ENCODE measurements at places on chromosomes 13 and 19.

GRCh38 chr13:66840621-66841020 lies 389.5 kb downstream of the PCDH9 start:
- no peak for DNase-seq

GRCh38 chr19:49684251-49684982 lies 5.0 kb upstream of the ADM5 start:
- DNase-seq, result no peak

- DNase-seq, result no peak
These were observed 38.6 kb downstream of the ELL start for GRCh38 chr19:18483119-18483890.

GRCh38 chr13:37345869-37346268 lies 240.4 kb upstream of the CSNK1A1L start:
- DNase-seq, result no peak

DNA sequence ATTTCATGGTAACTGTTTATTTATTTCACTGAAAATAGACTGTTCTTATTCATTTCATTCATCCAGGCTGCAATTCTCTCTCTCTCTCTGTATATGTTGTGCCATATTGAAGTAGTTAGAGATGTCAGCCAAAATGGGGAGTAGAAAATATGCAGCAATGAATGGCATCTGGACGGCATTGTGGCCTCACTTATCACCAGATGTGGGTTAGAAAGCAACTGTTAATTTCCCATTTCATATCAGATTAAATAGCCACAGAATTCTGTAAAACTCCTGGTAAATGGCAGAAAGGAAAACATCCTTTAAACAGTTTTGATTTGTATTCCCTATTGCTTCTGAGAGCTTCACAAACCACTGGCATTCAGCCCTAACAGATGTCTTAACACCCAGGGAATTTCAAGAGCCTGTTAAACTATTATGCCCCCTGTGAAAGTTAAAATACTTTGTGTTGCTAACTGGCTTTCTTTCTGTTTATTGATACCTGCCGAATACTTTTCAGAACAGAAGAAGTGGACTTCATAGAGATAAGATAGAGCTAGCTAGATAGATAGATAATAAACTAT lies 1763.3 kb upstream of the MIR17HG start:
- no peak for DNase-seq

DNA sequence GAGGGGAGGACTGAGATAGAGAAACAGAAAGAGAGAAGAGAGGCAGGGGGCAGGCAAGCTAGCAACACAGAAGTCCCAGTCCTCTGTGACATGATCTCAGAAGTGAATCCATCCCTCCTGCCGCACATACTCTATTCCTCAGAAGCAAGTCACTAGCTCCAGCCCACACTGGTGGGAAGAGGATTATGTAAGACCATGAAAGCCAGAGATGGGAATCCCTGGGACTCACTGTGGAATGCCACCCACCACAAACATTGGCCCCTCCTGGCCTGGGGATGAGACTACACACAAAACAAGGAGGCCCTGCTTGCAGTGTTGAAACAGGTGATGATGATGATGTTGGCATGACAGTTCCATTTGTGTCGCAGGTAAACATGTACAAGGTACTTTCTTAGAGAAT lies 419.9 kb downstream of the IRS2 start:
- no peak for DNase-seq

GRCh38 chr19:1691589-1692290 lies 39.3 kb upstream of the TCF3 start:
- DNase-seq, result no peak

GRCh38 chr19:47998800-47999199 lies 4.4 kb downstream of the ELSPBP1 start:
- no peak for DNase-seq

- DNase-seq, result no peak
These were observed 898.2 kb downstream of the UQCRFS1 start for GRCh38 chr19:28314756-28315155.

DNA sequence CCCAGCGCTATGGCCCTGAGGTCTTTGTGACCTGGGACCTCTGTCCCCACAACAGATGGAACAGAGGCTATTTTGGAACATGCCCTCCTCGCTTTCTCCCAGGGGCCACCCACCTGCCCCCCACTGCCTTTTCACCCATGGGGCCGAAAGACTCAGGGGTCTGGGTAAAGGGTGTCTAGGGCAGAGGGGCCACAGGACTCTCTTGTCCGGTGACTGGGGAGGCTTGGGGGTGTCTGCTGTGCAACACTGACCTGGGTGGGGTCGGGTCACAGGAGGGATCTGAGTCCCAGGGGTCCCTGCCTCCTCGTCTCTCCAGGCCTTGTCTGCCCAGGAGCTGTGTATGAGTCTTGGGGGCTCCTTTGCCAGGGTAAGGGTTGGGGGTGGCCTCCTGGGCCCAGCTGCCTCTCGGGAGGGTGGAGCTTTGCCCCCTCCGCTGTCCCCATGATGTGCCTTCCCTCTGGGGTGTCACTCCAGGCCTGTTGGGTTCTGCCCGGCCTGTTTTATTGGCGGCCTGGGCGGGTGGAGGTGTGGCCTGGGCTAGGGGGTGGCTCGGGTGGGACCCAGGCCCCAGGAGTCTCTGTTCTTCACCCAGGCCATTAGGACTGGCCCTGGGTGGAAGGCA lies 2.1 kb downstream of the ARID3A start:
- DNase-seq, result no peak

DNA sequence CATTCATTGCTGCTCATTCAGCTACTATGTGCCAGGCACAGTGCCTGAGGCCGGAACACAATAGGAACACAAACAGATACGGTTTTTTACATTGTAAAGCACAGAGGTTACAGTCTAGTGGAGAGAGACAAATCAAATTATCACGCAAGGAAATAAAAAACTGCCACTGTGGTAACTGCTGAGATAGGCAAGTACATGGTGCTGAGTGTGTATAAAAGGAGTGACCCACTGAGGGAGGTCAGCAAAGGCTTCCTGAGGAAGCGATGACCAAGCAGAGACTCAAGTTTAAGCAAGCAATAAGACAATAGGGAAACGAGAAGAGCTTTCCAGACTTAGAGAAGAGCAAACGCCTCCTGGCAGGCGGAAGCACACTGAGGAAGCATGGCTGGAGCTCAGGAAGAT lies 56.4 kb downstream of the NUFIP1 start:
- DNase-seq, result no peak

- no peak for DNase-seq
These were observed 22.3 kb downstream of the EPS15L1 start for GRCh38 chr19:16449330-16449961.

- DNase-seq, result no peak
These were observed 575.2 kb downstream of the DACH1 start for GRCh38 chr13:71291842-71292146.

DNA sequence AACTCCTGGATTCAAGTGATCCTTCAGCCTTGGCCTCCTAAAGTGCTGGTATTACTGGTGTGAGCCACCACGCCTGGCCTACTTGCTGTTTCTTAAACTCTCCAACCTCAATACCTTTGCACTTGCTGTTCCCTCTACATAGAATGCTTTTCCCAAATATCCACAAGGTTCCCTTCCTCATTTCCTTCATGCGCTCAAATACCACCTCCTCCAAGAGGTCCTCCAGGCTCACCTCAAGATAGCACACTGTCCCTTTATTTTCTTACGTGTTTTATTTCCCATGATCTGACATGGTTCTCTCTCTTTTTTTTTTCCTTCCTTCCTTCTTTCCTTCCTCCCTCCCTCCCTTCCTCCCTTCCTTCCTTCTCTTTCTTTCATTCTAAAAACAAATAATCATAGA lies 13.5 kb downstream of the RDH8 start:
- DNase-seq, result no peak

GRCh38 chr13:32164622-32165268 lies 133.2 kb downstream of the FRY start:
- no peak for DNase-seq

- peak; percentile 37 for DNase-seq
These were observed 1.5 kb downstream of the RGCC start for GRCh38 chr13:41458761-41459431.

DNA sequence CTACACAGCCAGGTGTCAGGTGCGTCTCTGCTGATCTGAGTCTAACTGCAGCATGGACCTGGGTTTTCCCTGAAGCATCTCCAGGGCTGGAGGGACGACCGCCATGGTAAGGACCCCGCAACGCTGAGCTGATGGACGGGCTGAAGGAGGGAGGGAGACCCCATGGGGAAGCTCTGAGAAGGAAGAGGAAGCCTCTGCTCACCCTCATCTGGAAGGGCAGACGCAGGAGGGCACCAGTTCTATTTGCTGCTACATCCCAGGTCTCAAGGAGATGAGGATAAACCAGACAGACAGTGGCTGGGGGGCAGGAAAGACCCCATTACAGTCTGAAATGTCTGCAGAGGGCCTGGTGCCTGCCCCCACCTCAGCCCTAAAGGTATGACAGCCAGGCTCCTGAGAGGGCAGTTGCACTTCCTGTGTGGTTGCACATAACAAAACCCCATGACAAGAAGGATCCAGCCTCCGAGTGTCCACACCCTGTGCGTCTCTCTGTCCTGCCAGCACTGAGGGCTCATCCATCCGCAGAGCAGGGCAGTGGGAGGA lies at the start of gene LILRA2:
TSS of gene LILRA2 (plus strand) at position 461 of the 543 bp plus-strand sequence. CDS start 89 bp downstream, outside the sequence.
- DNase-seq, result no peak

- DNase-seq, result no peak
These were observed 9.5 kb upstream of the SUPT20H start for GRCh38 chr13:37068962-37069361.

GRCh38 chr13:46846726-46847125 lies 49.8 kb upstream of the ESD start:
- no peak for DNase-seq

- DNase-seq, result no peak
These were observed 43.3 kb downstream of the SPATA13 start for GRCh38 chr13:24203811-24204210.

DNA sequence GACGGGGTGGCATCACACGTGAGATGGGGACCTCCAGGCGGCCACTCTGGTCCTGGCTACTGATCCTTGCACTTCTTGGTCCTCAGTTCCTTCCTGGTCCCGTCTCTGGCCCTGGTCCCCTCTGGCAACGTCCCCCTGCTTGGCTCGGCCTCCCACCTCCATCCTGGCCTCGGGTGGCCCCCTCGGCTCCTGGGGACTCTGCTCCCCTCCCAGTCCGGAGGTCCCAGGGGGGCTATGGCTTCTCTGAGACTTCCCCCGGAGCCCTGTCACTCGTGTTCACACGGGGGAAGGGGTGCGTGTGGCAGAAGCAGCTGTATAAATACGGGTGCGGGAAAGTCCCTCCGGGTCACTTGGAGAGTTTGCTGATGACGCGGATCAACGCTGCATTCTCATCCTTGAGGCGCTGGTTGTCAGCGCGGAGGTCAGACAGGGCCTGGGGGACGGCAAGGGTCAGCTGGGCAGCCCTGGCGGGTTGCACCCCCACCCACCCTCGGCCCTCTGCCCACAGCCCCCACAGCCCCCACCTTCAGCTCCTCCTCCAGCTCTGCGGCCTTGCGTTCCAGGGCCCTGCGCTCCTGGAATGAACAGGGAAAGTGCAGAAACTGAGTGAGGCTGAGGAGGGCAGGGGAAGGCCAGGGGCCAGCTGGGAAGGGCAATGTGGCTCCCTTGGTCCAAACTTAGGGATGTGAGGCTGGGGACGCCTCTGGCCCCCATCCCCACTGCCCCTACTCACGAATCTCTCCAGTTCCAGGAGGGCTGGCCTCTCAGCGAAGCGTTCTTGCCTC lies 15.6 kb downstream of the EPS8L1 start:
- DNase-seq, result no peak

DNA sequence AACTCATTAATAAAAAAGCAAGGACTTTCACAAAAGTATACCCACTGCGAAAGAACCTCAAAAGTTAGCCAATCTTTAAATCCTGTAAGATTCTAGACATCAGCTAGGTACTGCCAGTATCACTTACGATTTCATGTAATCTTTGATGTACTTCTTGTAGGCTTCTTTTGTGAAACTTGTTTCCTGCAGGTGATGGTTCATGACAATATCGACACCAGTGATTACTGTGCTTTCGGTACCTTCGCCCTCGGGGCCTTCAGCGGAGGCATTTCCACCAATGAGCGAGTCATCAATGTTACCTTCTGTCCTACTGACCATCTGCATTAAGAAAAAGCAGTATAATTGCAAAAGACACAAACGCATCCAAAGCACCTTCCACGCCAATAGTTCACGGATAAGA lies 1.1 kb downstream of the TPT1 start:
- DNase-seq, result no peak

DNA sequence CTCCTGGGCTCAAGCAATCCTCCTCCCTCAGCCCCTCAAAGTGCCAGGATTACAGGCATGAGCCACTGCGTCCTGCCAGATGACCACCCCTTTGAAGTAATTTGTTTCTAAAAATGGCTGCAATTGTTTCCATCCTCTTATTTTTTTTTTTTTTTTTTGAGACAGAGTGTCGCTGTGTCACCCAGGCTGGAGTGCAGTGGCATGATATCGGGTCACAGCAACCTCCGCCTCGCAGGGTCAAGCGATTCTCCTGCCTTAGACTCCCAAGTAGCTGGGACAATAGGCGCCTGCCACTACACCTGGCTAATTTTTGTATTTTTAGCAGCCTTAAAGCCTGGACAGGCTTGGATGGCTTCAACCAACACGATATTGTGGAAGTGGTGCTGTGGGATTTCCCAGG lies 22.3 kb upstream of the DPP9 start:
- DNase-seq, result no peak

DNA sequence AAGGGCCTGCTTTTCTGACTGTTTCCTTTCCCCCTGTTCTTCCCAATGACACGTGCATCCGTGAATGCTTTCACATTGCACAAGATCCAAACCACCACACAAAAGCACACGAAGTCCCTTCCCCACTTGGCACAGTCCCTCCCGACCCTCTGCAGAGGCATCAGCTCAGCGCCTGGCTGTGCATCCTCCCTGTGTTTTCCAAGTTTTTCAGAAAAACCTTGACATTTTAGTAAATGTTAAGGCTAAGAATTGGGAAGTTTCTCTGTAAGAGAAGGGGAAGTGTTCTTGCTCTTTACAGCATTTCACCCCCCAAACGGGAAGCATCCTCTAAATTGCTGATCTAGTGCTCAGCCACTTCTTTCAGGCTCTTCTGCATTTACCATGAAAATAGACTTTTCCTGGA lies 94.5 kb upstream of the TM9SF2 start:
- no peak for DNase-seq

DNA sequence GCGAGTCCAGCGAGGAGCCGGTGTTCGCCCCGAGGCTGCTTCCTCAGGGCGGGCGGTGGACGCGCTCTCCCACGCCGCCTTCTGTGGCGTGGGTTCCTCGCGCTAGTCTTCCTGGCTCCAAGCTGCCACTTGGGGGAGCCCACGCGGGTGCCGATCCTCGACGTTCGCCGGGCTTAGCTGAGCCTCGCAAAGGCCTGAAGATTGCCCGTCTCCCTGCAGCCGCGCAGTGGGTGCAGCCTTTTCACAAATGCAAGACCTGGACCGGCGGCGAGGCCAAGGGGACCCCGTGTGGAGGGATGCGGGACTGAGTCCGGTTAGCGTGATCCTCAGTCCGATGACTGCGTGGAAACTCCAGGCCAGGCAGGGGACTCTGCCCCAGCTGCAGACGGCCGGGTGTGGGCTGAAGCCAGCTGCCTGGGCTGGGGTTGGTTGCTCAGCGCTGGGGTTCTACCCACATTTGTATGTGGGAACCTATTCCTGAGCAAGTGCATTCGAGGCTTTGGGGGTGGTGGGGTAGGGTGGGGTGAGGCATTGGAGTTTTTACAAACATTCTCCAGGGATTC lies 16.6 kb upstream of the LRP3 start:
- DNase-seq, result peak; percentile 69

GRCh38 chr13:95642028-95642621 lies 2.4 kb downstream of the DZIP1 start:
- no peak for DNase-seq

GRCh38 chr19:57719901-57720519 lies 7.4 kb downstream of the ZNF671 start:
- DNase-seq, result no peak

- no peak for DNase-seq
These were observed 230.8 kb downstream of the POU4F1 start for GRCh38 chr13:78372581-78372980.

GRCh38 chr13:21109168-21109567 lies 47.8 kb upstream of the LATS2 start:
- DNase-seq, result no peak

Data from stimulated activated CD4-positive, alpha-beta T cell treated with anti-CD3 and anti-CD28 coated beads, Interleukin-15, amount 100 ng/mL, for 1 hour (primary cell).